ENCODE measurements at places on chromosomes 3 and 15.

GRCh38 chr15:66474135-66474534 lies 23.4 kb downstream of the SNAPC5 start:
- DNase-seq, result no peak

DNA sequence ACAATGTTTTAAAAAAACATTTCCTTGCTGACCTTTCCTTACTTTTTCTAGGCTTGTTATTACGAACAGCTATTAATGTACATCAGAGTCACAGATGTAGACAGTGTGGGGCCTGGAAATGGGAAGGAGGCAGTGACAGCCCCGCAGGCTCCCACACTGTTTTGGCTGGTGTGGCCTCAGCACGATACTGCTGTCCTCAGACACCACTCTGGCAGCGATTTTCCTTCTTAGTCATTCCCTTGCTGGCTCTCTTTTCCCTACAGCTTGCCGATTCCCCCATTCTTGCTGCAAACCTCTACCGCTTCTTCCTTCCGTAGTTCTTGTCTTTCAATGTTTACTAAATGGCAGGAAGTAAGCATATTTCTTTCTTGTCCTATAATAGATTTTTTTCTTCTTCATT lies 113.1 kb downstream of the ABI3BP start:
- no peak for DNase-seq

GRCh38 chr15:94125156-94125555 lies 106.2 kb upstream of the MCTP2 start:
- no peak for DNase-seq

- DNase-seq, result no peak
These were observed 5.1 kb upstream of the DNAJA4 start for GRCh38 chr15:78259232-78259631.

- DNase-seq, result no peak
These were observed 223.8 kb downstream of the SATB1 start for GRCh38 chr3:18201315-18201714.

GRCh38 chr3:73787620-73788019 lies 162.9 kb upstream of the PDZRN3 start:
- DNase-seq, result no peak

Data from NCI-H1436 (cell line).